ENCODE measurements at places on chromosomes 5 and 9.

DNA sequence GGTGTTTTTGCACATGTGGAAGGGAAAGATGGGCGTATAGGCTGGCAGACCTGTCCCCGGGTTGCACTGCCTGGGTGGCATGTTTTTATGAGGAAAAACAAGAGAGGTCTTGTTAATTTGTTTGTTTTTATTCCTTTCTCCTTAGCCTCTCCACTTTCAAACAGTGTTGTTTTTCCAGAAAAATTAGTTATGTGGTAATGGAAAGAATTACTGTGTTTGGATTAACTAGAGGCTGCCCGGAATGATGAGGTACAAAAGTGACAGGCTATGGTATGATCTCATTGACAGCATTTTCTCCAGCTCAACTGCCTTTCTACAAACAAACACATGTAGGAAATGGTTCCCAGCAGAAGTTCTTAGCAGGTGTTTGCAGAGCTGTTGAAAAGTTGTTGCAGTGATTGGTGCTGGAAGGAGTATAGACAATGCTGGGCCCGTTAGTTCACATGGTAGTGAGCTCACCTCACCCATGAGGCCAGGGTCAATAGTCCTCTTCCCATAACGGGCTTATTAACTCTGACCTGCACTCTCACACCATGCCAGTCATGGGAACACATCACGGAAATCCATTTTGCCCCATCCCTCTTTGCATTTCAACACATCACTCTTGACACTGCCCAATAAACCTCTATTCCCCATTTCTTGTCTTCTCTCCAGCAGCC, 111.3 kb upstream of the SAP30L start:
- no peak for DNase-seq

DNA sequence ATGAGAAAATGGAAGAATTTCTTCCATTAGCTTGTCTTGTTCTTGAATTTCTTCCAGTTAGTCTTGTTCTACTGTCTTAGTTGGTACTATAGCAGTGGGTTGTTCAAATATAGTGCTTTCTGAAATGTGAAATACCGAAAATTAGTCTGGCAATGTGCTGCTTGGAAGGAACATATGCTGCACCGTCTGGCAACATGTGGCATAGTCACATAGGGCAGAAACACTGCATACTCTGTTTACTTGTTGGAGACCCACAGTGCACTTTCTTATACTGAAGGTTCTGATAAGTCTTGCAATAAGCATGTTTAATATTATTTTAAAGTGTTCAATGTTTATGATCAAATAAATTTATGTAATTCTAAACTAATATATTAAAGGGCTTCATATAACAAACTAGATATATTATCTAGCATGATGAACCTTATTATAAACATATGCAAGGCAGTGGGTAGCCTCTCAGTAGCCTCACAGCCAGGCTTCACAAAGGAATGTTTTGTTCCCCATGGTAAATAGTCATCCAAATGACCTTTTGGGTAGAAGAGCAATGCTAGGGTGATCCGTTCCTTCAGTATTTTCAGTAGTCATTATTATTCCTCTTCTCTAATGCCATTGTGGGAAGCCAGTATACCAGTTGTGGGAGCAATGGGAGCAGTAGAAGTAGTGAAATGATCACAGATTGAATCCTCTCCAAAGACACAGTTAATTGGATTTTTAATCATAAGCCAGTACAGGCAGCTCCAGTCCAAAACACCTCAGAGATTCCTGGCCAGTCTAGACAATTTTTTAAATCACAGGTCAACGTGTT, 1106.7 kb downstream of the DTWD2 start:
- no peak for DNase-seq

- DNase-seq, result no peak
Observed at GRCh38 chr5:127985811-127986325, 97.7 kb upstream of the SLC12A2 start.

GRCh38 chr5:102107865-102108264, 188.2 kb downstream of the SLCO4C1 start:
- no peak for DNase-seq

DNA sequence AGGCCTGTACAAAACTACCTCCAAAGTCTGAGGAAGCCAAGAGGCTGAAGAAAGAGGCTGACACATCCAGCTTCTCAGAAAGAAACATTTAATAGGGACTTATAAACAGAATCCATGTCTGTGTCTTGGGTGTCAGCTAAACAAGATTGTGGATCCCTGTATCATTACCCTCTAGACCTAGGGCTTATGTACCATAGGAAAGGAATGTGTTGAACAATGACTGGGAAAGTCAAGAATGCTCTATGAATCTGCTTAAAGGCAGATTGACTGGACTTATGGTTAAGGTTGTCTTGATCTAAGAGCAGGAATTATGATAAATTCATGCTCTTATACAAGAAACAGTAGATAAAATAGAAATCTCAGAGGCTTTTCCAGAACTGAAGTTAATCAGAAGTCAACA, 335.7 kb upstream of the RPS23 start:
- DNase-seq, result no peak

DNA sequence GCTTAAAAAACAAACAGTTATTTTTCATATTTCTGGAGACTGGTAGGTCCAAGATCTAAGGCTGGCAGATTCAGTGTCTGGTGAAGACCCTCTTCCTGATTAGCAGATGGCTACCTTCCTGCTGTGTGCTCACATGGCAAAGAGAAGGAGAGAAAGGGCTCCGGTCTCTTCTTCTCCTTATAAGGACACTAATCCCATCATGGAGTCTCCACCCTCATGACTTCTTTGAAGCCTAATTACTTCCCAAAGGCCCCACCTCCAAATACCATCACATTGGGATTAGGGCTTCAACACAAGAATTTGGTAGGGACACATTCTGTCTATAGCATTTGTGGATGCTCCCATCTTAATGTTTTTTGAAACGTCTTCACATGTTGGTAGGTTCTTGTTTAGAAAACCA, 391.1 kb downstream of the TMEM161B start:
- DNase-seq, result no peak

GRCh38 chr5:177494346-177495195, 2.8 kb downstream of the PDLIM7 start:
- DNase-seq, result no peak

DNA sequence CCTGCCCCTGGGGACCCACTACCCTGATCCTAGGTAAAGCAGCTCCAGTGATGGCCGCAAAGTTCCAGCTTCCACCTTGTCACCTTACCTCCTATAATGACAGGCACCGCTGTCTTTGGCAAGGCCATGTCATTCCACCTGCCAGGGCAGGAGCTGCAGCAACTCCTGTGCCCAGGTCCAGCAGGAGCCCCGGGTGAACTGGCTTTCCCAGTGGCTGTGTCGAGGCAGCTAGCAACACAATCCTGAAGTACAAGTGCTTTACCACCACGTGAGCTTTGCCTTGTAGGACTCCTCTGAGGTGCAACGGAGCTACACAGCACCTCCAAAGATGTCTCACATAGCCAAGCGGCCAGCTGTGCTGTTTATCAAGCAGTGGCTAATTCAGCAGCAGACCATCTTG, 20.7 kb upstream of the MGAT1 start:
- DNase-seq, result no peak

DNA sequence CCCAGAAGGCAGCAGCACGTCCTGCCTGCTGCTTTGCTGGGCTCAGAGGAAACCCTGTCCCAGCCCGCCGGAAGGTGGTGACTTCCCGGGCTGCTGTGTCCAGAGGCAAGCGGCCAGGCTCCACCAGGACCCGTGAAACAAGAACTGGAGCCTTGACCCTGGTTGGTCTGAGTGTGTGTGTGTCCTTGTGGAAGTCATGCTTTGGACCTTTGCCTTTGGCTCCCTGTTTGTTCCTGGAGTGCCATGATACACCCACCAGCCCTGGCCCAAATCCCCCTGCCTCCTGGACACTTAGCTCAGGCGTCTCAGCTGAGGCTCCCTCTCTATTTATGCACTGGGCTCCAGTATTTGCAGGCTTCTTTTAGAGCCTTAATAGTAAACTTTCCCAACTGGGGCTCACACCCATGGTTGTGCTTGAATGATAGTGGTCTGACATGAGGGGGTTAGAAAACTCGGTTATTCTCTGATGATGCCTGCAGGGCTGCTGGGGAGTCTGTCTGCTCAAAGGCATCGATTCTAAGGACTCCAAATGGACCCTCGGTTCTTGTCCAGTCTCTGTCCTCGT, 72.2 kb downstream of the C9orf50 start:
- DNase-seq, result no peak

GRCh38 chr9:115360122-115360521, 242.2 kb upstream of the TNC start:
- no peak for DNase-seq

GRCh38 chr5:59790776-59791475, 102.6 kb downstream of the PDE4D start:
- DNase-seq, result no peak

- DNase-seq, result no peak
Observed at GRCh38 chr9:82423700-82424099, 435.1 kb downstream of the SPATA31D1 start.

DNA sequence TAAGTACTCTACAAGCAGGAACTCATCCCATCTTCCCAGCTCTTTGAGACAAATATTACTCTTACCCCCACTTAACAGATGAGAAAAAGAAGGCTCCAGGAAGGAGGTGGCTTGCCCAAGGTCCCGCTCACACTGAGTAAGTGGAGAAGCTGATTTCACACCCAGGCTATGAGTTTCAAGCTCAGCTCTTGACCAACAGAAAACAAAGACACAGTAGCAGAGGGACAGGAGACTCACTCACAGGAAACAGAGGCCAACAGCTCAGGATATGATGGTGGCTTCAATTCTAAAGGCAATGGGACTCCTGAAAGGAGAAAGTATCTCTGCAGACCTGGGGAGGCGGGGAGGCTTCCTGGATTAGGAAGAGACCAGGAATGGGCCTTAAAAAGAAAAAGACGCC, 6.7 kb upstream of the TCF7 start:
- no peak for DNase-seq
